ENCODE measurements at places on chromosomes 13 and 19.

GRCh38 chr19:53196777-53197396 is 3.7 kb upstream of the ZNF665 start:
- DNase-seq, result peak; percentile 95

GRCh38 chr19:49554701-49555181 is 25.6 kb downstream of the NOSIP start:
- DNase-seq, result no peak

GRCh38 chr19:35944556-35944955 is 8.4 kb downstream of the LRFN3 start:
- DNase-seq, result no peak

DNA sequence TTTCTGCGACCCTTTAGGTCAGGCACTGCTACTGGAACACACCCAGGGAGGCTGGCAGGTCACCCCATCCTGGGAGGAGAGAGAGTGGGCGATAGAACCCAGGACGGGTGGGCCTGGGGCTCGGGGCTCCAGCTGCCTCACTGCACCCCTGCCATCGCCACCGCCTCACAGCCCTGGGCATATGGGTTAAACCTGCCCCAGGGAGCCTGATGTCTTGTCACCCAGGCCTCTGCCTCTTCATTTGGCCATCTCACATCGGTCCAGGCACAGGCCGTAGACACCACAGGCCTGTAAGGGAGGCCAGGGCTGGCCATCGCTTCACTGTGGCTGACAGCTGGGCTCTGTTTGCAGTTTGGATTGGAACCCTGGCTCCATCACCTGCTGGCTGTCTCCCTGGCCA is 10.2 kb downstream of the PRPF31 start:
- no peak for DNase-seq

- DNase-seq, result peak; percentile 13
Observed at GRCh38 chr19:3785938-3786824, at the start of gene MATK. MATK (minus strand) TSS chr19:3786381; CDS start chr19:3785135, 1,246 bp downstream.

- DNase-seq, result no peak
Observed at GRCh38 chr19:41921577-41922576, 6.4 kb downstream of the ERFL start.

DNA sequence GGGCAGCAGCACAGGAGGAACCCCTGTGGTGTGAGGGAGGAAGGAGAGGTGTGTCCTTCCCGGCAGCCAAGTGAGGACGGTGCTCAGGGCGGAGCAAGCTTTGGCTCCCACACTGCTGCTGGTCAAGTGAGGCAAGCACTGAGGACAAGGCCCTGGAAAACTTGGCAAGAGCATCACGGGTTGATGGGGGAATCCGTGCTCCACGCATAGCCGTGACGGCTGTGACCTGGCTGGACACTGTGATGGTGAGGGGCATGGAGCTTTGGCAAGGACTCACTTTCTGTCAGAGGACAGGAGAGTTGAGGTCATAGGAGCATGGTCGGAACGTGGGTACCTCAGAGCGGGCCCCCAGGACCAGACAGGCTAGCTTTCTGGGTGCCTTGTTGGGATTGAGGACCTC is 29.0 kb upstream of the SLC15A1 start:
- DNase-seq, result no peak

DNA sequence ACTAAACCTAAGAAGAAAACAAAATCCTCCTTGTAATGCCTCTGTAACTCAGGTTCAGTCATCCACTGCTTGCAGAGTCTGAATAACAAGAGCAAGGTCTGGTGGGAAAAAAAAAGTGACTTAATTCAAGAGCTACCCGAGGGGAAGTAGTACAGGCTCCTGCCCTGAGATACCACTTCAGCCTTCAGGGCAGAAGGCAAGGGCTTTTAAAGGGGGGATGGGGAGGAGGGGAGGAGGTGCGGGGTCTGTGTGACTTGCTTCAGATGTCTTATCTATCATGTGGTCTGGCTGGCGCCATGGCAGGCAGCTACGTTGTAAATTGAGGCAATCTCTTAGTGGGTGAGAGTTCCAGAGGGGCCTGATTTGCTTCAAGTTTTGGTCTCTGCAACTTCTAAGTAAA is 66.7 kb downstream of the LRRC63 start:
- DNase-seq, result no peak

GRCh38 chr19:46791944-46792343 is 3.5 kb upstream of the SLC1A5 start:
- no peak for DNase-seq

GRCh38 chr13:22925881-22926747 is 254.7 kb upstream of the SGCG start:
- DNase-seq, result no peak

DNA sequence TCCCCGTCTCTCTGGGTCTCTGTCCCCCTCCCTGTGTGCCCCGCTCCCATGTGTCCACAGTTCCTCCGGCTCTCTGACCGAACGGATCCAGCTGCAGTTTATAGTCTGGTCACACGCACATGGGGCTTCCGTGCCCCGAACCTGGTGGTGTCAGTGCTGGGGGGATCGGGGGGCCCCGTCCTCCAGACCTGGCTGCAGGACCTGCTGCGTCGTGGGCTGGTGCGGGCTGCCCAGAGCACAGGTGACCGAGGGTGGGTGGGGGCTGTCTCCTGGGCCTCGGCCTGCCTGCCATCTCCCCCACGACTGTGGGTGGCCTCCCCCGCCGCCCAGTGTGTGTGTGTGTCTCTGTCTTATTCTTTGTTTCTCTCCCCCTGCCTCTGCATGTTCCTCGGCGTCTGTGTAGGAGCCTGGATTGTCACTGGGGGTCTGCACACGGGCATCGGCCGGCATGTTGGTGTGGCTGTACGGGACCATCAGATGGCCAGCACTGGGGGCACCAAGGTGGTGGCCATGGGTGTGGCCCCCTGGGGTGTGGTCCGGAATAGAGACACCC is 10.3 kb downstream of the TRPM4 start:
- no peak for DNase-seq

DNA sequence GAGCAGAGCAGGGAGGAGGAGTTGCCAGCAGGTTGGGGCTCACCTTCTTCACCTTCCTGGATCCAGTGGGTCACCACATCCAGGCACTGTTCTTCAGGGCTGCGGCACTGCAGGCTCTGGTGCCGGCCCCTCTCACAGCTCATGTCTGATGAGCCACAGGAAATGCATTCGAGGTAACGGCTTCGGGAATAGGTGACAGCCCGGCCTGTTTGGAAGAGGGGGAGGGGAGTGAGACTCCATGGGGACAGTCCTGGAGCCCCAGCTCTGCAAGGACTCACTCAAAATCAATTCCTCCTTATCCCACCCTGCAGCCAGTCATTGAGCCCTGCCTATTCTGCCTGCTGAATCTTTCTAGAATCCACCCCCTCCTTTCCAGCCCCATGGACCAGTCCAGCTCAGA is 13.5 kb downstream of the PLAUR start:
- DNase-seq, result no peak

DNA sequence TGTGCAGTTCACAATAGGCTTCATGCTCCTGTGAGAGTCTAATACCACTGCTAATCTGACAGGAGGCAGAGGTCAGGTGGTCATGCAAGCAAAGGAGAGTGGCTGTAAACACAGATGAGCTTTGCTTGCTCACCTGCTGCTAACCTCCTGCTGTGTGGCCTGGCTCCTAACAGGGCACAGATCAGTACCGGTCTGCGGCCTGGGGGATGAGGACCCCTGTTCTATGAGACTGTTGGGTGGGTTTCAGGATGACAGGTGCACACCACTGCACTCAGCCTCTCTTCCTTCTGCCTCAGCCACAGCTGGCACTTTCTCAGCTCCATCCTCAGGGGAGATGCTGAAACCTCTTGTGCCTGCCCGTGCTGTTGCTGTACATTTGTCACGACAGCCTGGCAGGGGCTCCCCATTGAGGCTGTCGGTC is 9.7 kb downstream of the CLEC4G start:
- DNase-seq, result no peak

- peak; percentile 66 for DNase-seq
Observed at GRCh38 chr19:13840305-13841085, 36.4 kb upstream of the NANOS3 start.

GRCh38 chr13:100608906-100609305 is 20.3 kb upstream of the GGACT start:
- no peak for DNase-seq

DNA sequence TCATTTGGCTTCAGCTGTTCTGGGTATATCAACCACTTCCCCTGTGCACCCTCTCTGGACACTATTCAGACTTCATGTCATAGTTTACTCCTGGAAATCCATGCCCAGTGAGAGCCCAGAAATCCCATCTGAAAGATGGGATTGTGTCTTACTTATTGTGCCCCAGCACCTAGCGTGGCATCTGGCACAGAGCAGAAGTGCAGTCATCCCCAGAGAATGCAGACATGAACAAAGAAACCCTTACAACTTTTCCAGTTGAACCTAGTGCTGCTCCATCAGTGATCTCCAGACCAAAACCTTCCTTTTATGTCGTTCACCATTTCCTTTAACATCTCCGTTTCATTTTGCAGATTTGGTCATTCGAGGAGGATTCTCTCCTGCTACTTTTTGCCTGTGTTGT is 60.6 kb downstream of the MBNL2 start:
- no peak for DNase-seq

DNA sequence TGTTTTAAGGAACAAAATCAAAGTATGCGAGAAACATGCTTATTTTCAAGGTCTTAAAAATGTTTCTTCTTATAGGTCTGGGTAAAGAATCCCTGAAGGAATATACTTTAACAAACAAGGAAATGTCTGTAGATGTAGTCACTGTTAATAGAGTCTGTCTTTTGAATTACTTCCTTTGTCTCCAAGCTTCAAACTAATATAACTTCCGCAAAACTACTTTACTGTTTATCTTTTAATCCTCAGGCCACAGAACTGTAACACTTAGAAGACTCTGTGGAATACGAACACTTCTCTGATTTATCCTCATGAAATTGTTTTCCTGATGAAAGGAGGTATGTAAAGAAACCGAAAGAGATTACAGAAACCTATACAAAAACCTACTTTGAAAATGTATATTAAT is 316.0 kb downstream of the PCDH9 start:
- DNase-seq, result no peak

GRCh38 chr13:98143601-98144026 is 720 bp downstream of the FARP1 start:
- no peak for DNase-seq

DNA sequence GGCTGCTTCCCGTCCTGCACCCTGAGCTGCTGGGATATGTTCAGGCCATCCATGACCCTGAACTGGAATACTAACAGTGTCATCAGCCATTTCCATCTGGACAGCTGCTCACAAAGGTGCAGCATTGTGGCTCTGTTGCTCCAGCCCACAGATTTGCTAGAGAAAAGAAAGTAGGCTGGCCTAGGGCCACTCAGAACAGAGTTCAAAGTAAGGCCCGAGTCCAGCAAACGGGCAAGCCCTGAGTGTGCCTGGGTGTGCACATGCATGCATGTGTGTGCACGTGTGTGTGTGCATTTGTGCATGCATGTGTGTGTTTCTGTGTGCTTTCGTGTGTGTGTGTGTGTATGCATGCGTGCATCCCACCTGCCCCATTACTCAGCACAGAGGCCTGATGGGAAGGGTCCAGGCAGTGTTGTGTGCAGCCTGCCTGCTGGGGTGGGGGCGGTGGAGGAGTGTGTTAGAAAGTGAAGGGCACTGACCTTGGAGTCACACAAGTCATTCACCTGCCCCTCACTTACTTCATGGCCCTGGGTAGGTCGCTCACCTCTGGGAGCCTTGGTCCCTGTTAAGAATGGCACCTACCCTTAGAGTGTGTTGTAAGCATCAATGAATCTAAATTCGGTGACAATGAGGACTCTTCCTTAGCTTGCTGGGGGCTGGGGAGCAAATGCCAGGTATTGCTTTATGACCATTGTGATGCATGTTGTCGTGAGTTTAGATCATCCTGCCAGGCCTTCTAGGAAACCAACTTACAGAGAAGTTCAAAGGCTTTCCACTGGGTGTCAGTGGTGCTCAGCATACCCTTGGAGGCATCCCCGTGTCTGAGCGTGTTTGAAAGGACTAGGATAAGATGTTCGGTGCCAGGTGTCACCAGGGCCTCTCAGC is 53.2 kb downstream of the GPR12 start:
- peak; percentile 45 for DNase-seq

DNA sequence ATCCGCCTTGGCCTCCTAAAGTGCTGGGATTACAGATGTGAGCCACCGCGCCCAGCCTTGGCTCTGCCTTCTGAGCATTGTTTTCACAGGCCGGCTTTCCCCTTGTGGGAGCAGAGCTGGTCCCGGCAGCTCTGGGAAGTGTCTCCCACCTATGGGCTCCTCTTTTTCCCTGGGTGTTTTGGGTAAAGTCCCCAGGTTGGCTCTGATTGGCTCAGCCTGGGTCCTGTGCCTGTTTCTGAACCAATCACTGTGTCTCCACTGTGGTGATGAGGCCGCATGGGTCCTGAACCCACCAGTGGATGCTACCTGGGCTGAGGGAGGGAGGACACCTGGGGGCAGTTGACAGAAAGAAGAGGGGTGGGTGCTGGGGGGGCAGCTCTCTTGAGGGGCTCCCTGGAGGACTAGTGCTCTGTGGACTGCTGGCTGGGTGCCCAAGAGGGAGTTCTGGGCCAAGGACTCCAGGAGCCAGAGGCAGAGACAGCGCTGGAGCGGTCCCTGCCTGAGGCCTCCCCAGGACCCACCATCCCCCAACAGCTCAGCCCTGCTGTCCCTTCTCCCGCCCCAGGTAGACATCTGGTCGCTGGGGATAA is 19.6 kb upstream of the NCCRP1 start:
- no peak for DNase-seq

GRCh38 chr13:99760456-99760855 is 211.1 kb downstream of the ZIC5 start:
- no peak for DNase-seq

DNA sequence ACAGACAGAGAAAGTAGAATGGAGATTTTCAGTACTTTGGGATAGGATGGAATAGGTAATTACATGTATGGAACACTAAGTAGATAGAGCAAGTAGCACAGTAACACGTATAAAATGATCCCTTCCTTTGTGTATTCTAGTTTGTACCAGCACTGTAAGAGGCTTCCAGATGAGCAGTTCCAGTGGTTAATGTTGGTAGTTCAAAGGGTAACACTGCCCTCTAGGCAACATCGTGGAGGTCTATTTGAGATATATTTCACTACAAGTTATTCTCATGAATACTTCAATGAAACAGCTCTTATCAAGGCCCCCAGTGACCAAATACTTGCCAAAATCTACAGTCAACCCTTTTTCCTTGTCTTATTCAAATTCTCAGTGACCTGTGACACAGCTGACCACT is 13.5 kb upstream of the ZNF563 start:
- peak; percentile 8 for DNase-seq

- no peak for DNase-seq
Observed at GRCh38 chr13:62767473-62767872, 1351.8 kb upstream of the PCDH20 start.

Data from effector memory CD8-positive, alpha-beta T cell (primary cell).